Stimulated activated CD8-positive, alpha-beta memory T cell treated with anti-CD3 and anti-CD28 coated beads, Interleukin-7, amount 100 ng/mL, for 1 hour (primary cell): ENCODE measurements at places on chromosomes 2 and 18.

DNA sequence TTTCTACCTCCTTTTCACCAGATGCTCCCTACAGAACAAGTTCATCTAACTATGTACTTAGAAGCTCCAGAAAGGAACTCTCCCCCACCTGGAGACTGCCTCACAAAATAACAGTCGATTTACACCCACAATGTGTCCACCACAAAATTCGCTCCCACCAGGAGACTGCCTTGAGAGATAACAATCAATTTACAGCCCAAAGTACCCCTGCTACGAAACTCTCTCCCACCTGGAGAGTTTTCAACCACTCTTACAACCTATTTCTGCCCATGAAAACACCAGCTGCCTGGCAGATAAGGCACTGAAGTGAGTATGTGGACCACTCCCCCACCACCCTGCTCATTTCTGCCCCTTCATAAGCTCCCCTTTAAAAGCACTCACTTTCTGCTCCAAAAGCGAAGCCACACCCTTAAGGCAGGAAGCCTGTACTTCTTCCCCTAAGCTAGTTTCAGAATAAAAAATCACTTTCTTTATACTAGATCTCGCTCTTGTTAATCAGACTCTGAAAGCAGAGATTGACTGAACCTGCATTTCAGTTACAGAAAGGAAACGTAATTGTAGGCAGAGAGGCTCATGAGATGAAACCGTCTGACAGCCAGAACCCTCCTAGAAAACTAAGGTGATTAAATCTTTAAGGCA, 94.4 kb upstream of the RBBP8 start:
- no peak for DNase-seq

DNA sequence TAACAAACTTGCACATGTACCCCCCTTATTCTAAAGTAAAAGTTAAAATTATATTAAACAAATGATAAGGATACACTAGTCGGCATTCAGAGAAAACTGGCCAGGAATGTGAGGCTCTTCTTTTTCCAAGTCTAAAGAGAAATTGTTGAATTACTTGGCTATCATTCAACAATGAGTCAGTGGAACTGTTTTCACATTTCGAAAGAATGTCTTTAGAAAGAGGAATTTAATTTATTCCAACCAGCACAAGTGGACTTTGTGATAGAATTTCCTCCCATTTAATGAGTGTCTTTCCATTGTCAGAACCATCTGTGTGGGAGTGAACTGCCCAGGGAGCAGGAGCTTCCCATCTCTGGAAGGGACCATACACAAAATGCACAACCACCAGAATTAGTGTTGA, 792.2 kb downstream of the EPHA4 start:
- DNase-seq: no peak

- no peak for DNase-seq
Observed at GRCh38 chr18:68431111-68431921, 283.6 kb downstream of the TMX3 start.

- DNase-seq: no peak
Observed at GRCh38 chr2:231715988-231716616, 7.8 kb downstream of the PTMA start.

DNA sequence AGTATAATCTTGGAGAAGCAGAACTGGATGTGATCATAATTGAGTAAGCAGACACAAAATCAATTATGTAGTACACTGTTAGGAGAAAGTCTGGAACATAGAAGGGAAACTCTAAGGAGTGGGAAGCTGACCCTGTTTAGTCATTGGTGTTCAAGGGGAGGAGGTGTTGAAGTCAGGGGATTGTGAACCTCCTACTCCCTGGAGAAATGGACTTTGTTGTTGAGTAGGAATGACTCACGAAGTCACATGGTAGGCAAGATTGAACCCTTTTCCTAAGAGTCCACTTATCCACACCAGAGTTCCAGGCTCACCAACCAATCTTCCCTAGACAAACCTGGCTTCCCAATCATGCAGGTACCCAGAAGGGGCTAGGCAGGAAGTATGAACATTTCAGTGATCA, 81.0 kb upstream of the BCL11A start:
- no peak for DNase-seq
